ENCODE measurements at places on chromosomes 2 and 18.
A peak's percentile ranks its signal among the peaks of the same experiment; 100 is the strongest.

DNA sequence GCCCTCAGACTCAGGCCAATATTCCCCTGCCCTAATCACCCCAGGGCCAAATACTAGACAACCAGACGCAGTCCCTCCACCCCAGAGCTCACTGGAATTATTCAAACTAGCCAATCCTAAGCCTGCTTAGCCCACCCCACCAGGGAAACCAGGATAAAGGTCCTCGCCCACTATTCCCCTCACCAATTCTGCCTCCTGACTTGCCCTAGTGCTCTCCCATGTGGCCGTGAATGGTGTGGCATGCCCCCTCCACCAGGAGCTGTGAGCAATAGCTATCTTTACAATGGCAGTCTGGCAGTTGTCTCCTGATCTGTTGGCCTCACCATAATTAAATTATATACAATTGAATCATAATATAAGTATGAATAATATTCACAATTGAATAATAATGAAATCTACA lies 42.3 kb downstream of the FAM124B start:
- DNase-seq, result peak; percentile 18

GRCh38 chr2:160372010-160372356 lies 121.6 kb downstream of the RBMS1 start:
- DNase-seq, result no peak

DNA sequence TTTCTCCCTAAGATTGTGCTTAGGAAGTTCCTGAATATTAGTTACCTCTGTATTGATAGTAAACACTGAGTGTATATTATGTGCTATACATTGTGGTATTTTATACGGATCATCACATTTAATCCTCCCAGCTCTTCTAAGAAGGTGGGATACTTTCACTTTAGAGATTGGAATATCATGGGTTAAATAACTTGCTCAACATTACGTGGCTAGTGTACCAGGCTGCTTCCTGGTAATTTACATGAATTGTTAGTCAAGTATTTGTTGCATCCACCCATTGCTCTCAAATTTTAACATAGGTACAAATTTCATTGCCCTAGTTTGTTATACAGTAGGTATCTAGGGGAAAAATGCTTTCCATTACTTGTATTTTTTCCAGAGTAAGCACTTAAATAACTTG lies 21.4 kb downstream of the FAM98A start:
- no peak for DNase-seq

- DNase-seq, result no peak
Measured at GRCh38 chr2:26580751-26581150, 60.4 kb downstream of the CIB4 start.

- DNase-seq, result no peak
Measured at GRCh38 chr2:69097148-69097610, 84.2 kb downstream of the ANTXR1 start.
